ENCODE measurements at places on chromosomes 7 and 10. TPM values are rescaled to one million over a fixed set of nuclear protein-coding genes. Genes with fewer than 3 reads are reported as not detected.

DNA sequence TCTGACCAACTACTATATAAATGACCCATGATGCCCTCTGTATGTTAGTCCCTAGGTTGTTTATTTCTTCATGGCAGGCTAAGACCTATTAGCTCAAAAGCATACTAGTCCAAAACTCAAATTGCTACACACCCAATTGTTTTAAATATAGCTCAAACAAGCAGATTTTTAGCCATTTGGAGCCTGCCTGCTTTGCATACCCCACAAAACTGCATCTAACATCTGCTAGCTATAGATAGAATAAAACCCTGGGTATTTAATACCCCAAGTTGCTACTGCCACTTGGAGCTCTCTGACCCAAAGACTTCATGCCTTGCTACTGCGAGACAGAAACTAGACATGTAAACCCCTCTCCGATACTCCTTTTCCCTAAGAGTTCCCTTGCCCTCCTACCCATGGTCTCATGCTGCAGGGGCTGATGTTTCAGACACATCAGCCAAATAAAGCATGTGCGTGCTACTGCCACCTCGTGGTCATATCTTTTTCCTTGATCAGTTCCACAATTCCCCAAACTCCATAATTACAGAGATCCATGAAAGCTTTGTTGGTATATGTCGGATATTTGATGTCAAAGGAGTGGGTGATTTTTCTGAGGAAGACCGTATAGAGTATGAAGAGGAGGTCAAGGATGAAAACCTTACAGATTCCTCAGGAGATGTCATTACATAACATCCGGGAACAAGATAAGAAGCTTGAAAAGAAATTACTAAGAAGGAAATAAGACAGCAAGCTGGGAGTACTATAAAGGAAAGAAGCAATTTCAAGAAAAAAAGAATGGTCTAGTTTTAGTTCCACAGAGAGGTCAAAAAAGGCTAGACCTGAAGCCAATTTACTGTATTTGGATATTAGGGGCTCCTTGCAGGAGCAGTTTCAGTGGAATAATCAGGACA lies 386.6 kb downstream of the SH2D4B start:
- DNase-seq = peak; percentile 11

DNA sequence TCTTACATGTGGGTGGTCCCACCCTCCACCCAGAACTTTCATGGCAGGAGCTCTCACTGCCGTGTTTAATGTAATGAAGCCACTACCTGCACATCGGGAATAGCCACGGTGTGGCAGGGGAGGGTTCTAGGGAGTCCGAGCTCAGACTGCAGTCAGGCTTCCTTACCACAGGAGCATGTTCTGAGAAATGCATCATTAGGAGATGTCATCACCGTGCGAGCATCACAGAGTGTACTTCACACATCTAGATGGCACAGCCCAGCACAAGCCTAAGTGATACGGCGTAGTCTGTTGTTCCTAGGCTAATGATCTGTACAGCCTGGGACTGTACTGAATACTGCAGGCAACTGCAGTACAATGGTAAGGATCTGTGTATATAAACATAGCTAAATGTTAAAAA lies 153.0 kb upstream of the LANCL2 start:
- no peak for DNase-seq

DNA sequence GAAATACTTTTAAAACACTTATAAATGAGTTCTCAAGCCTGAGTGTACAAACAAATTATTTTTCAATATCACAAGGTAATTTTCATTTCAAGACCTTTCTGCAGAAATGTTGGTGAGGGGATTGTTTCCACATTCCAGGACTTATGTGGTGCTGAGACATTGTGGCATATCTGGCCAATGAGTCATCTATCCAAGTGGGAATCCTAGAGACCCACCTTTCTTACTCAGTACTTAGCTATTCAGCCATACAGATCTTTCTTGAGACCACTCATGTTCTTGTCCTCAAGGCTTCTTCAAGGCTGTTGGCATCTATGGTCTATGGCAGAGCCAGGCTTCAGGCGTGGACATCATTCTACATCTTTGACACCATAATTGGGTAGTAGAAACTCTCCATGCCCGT lies 225.4 kb downstream of the DKK1 start:
- peak; percentile 47 for DNase-seq

DNA sequence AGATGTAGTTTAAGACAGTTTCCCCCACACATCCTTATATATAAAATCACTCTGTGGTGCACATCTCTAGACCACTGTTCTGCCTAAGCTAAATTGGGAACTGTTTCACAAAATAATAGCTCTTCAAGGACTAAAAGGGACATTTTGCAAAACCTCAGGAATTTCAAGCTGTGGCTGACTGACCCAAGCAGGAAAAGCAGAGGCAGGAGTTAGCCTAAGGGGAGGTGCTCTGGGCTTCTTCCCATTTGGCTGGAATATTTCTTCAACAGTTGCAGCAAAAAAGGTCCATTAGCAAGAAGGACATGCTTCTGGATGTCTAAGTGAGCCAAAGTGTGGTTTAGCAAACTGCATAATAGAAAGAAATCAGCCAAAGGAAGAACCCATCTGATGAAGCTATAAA lies 551.2 kb upstream of the ANKRD30A start:
- peak; percentile 6 for DNase-seq

GRCh38 chr7:18693816-18694215 lies 198.3 kb downstream of the HDAC9 start:
- DNase-seq = no peak

DNA sequence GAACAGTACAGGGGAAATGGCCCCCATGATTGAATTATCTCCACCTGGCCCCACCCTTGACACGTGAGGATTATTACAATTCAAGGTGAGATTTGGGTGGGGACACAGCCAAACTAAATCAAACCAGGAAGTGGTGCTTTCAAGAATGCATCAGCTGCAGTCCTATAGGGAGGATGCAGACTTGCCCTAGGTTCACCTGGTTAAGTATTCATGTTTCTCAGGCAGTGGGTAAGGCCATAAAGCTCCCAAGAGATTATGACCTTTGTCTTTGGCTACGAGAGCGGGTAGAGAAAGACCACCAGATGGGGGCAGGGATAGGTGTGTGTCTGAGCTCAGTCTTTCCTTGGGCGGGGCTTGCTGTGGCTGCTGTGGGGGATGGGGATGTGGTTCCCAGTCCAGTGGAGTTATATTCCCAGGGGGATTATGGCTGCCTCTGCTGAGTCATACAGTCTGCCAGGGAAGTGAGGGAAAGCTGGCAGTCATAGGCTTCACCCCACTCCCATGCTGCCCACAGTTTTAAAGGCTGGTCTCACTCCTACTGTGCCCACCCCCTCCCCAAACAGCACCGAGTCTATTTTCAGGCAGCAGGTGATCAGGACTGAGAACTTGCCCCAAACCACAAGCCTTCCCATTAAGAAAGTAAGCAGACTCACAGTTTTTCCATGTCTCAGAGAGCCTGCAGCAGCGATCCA lies 8.4 kb upstream of the R3HCC1L start:
- no peak for DNase-seq

GRCh38 chr7:141014125-141014523 lies 628 bp downstream of the MRPS33 start:
- peak; percentile 5 for DNase-seq

DNA sequence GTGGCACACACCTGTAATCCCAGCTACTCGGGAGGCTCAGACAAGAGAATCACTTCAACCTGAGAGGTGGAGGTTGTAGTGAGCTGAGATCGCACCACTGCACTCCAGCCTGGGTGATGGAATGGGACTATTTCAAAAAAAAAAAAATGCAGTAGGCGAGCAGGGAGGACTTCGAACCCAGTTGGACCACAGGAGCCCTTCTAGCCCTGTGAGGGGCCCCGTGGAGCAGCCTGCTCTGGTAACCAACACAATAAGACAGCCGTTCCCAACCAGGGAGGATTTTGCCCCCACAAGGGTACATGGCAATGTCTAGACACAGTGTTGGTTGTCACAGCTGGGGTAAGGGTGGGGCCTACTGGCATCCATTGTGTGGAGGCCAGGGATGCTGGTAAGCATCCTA lies 63.9 kb upstream of the BTBD16 start:
- no peak for DNase-seq

DNA sequence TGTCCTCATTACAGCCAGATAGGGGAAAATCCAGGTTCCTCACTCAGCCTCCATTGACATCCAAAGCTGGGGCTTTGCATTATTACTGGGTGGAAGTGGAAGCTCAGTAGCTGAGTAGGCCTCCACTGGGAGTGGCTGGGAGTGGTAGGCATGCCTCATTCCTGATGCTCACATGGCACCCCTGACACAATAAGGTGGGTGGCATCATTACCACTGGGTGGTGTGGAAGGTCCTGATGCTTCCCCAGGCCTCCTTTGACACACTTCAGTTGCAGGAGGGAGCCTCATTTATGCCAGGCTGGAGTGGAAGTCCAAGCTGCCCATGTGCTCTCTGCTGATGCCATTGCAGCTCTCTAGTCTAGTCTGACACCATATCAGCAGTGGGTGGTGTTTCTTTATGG lies 48.2 kb upstream of the GPR141 start:
- DNase-seq = no peak

GRCh38 chr7:34087892-34088891 lies 182.9 kb downstream of the BMPER start:
- DNase-seq = peak; percentile 40

- no peak for DNase-seq
These were observed 5.0 kb upstream of the PDK4 start for GRCh38 chr7:95601316-95601715.

GRCh38 chr7:106022193-106022821 lies 59.2 kb downstream of the CDHR3 start:
- no peak for DNase-seq

DNA sequence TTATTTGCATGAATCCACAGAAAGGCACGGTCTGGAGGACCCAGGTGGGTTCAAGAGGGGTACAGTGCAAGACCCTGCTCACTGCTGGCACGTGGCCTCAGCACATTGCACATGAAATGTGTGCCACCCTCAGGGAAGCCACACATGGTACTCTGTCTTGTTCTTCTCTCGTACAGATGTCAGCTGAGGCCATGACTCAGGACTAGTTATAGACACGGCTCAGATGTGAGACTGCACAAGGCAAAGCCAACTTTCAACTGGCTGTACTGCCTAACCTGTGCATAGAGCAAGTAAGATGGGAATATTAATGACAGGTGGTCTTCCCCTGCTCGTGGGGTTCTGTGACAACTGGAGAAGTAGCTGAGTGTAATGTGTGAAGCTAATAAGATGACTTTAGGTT lies 249.4 kb upstream of the CTBP2 start:
- DNase-seq = no peak

Gene PRSS1
- total RNA-seq = not detected

Gene CYP3A4
- total RNA-seq = not detected

Gene EVX1
- not detected for total RNA-seq

Gene ADIRF
- total RNA-seq = 2.3 TPM

Gene OR2A1
- not detected for total RNA-seq

Gene CNPY4
- 13.3 TPM for total RNA-seq

Gene C10orf53
- not detected for total RNA-seq

Gene AKR1E2
- total RNA-seq = 2.2 TPM

Gene FAM13C
- 3.3 TPM for total RNA-seq

Gene NPC1L1
- not detected for total RNA-seq

Data from IMR-90 (cell line).